Right ventricle myocardium superior (tissue), 1 donor: ENCODE measurements at places on chromosomes 2 and 18. TPM values are rescaled to one million over a fixed set of nuclear protein-coding genes. Genes with fewer than 3 reads are reported as not detected.

The COPS8 gene
- 85.8 TPM for total RNA-seq

The UGT1A5 gene
- total RNA-seq = not detected

The ITGAV gene
- 124 TPM for total RNA-seq

The MLPH gene
- total RNA-seq = 80.9 TPM

The MBD2 gene
- 43.6 TPM for total RNA-seq

GRCh38 chr2:149389506-149390167 is 59.2 kb downstream of the LYPD6 start:
- no peak for DNase-seq
